ENCODE measurements at places on chromosomes 2 and 18.
A peak's percentile ranks its signal among the peaks of the same experiment; 100 is the strongest.

DNA sequence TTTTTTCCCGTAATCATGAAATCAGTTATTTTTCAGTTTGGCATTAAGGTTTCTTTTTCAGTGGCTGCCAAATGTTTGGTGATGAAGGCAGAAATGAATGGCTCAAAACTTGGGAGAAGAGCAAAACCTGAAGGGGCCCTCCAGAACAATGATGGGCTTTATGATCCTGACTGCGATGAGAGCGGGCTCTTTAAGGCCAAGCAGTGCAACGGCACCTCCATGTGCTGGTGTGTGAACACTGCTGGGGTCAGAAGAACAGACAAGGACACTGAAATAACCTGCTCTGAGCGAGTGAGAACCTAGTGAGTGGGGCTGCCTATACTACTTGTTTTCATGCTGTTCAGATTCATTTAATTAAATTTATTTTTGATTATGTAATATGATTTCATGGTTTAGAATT is 29.2 kb upstream of the MSH2 start:
- DNase-seq: no peak

DNA sequence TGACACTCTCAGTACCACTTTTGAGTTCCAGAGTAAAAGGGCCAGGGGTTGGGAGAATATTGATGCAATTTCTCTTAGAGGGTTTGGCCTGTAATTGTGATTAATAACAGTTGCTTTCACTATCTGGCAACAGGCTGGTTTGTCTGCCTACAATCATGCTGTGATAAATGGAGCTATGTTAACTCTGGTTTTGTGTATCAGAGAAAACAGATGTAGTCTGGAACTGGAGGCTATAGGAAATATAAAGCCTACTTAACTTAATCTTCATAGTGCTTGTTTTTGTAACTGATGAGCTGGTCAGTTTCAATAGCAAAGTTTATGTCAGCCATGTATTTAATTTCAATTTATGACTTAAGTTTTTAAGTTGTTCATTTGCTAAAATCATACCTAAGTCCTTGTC is 138.0 kb downstream of the AGPS start:
- peak; percentile 75 for DNase-seq

GRCh38 chr2:233556881-233557736 is 9.5 kb downstream of the USP40 start:
- no peak for DNase-seq

GRCh38 chr2:163802284-163802683 is 66.5 kb upstream of the FIGN start:
- no peak for DNase-seq

- no peak for DNase-seq
Observed at GRCh38 chr2:148014616-148015015, 5.9 kb downstream of the ORC4 start.

DNA sequence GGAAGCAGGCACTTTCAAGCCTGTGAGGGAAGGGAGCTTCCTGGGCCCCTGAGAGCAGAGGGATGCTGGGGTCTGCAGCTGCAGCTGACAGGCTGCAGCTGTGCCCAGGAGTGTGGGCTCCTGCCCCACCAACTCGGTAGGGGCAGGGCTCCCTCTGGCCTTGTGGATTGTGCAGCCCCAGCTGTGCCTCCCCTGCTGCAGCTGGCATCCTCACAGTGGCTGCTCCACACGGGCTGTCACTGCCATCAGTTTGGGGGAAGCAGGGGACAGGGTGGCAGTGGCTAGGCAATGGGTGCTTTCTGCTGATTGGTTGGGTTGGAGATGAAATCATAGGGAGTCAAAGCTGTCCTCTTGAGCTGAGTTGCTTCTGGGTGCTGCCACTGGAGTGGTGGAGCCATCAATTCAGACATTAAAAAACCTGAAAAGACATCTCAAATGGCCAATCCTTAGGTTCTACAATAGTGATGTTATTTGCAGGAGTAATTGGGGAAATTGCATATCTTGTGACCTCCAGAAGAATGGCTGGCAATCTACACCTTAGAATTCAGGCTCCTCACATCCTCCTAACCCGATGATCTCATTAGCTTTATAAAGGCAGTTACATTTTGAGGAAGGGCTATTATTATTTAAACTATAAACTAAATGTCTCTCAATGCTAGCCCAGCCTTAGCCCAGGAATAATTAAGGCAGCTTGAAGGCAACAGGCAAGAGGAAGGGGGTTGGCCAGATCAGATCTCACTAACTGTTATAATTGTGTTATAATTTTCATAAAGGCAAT is 41.3 kb downstream of the FAM171B start:
- no peak for DNase-seq

- DNase-seq: no peak
Observed at GRCh38 chr2:78718473-78718872, 307.0 kb upstream of the REG3G start.

GRCh38 chr18:43661570-43661969 is 384.3 kb upstream of the SYT4 start:
- no peak for DNase-seq

DNA sequence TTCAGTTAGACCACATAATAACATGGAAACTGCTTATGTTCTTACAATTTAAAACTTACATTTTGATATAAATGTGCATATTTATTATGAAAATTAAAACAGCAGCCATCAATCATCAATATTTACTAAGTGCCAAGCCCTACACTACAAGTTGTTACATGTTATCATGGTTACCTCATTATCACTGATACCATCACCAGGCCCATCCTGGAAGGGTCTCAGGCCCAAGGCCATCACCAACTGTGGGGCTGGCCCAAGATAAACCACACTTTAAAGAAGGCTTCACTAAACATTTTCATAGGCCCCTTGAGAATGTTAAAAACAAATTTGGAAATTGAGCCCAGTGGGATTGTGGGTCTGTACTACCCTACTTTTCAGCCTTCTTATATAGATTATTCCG is 6.4 kb downstream of the ITSN2 start:
- DNase-seq: no peak

- DNase-seq: no peak
Observed at GRCh38 chr2:223542501-223542900, 59.7 kb downstream of the SCG2 start.

DNA sequence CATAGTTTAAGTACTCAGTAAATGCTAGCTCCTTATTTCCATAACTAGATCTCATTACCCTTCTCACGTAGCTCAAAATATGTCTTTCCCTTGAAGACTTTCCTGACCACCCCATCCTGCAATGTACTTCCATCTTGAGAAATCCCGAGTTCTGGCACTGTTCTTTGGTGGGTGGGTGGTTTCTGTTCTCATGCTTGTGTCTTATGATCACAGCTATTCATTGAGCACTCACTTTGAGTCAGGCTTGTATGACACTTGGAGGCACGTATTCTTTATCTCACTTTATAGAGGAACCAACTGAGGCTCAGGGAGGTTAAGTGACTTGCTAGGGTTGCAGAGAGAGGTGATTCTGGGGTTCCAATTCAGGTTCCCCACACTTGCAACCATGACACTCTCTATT is 9.0 kb upstream of the CLIP4 start:
- no peak for DNase-seq

GRCh38 chr2:231296401-231296974 is 98.1 kb downstream of the ARMC9 start:
- no peak for DNase-seq

- no peak for DNase-seq
Observed at GRCh38 chr2:67055387-67056304, 341.5 kb upstream of the ETAA1 start.

GRCh38 chr2:15346624-15347023 is 214.5 kb downstream of the NBAS start:
- no peak for DNase-seq

GRCh38 chr2:9832586-9832985 is 10.7 kb upstream of the TAF1B start:
- no peak for DNase-seq

DNA sequence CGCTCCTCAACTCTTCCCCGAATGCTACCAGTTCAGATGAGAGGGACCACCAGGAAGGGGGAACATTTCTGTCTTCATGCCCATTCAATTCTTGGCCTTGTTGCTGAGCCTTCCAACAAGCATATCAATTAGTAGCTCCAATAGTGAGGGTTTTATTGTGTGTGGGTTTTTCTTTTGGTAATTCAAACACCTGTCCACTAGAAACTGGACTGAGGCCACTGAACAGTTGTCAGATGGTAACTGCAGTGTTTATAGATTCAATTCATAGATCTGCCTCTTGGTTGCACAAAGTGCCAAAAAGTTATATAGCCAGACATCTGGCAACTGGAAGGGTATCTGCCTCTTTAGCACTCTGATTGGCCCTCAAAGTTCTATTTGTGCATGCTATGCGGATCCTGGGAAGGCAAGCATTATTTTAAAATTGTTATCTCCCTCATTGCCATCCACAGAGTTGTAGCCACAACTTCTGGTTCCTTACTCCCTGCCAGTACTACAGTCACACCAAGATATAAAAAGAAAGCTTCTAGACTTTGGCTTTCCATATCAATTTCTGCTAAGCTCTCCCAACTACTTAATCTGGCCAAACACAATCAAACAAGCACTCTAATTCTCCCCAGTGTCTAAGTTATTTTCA is 83.3 kb upstream of the ZNF521 start:
- peak; percentile 59 for DNase-seq

GRCh38 chr2:14720739-14721138 is 88.2 kb downstream of the LRATD1 start:
- DNase-seq: no peak

- DNase-seq: no peak
Observed at GRCh38 chr2:23283653-23284052, 101.3 kb upstream of the KLHL29 start.

DNA sequence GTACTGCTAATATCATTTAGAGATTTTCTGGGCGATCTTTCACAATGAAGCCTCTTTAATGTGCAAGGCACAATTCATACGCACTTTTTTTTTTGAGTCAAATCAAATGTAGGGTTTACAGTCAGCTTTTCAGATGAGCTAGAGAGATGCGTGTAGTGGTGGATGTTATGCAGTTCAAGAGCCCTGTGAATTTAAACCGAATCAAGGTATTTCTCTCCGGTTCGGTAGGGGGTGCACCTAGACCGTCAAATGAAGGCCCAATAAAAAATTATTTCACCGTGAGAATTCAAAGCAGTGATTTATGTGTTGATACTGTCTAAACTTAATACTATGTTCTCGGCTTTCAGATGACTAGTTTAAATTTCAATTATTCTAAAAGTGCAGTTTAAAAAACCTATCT is 1.1 kb downstream of the PTH2R start:
- DNase-seq: peak; percentile 5

DNA sequence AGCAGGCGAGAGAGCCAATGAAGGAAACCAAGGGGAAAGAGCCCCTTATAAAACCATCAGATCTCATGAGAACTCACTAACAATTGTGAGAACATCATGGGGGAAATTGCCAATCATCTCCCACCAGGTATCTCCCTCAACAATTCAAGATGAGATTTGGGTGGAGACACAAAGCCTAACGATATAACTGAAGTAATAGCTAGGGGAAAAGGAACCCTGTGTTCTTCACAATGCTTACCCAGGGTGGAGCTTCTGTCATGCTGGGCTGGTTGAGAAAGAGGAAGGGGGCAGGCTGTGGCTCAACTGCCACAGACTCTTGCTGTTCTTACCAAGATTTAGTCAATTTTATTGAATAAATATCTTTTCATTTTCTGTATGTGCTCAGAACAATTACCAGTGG is 392.1 kb upstream of the HS6ST1 start:
- no peak for DNase-seq

DNA sequence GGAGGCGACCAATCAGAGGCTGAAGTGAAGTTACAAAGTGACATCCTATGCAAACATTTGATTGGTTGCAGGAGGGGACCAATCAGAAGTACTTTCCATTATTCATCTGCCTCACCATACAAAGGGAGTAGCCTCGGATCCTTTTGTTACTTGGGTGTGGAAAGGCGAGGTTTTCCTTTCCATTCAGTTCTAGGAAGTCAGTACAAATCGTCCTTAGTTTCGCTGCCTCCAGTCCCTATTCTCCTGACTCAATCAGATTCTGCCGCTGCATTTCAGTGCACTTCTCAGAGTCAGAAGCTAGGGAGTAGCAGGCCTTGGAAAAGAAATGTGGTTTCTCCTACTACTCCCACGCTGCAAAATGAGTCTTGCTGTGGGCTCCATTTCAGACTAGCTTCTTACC is 149.4 kb downstream of the DTNA start:
- DNase-seq: no peak

DNA sequence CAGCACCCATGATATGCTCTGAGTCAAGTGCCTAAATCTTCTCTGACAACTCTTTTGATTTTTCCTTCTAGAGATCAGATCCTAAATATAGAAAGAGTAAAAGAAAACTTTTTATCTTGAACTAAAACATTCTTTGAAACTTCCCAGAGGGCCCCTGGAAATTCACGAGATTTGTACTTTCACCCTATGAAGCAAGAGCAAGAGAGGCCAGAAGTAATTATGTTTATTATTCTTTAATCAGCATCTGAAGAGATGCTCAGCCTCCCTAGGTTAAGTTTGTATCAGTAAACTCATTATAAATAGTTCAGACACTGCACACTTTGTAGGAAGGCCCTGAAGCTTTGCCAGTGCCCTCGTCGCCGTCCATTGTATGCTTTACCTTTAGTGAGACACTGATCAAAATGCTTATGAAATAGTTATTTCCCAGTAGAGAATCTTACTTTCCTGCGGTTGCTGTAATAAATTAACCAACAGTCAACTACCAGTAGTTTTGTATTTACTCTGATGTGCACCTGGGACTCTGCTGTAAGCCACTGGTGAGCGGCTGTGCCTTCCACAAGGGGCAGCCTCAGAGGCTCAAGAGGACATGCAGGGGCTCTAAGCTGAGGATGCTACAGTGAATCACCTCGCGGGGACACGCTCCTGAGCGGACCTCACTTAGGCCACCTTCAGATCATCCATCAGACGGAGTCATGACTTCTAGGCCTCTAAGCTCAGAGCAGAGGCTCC is 71.9 kb downstream of the BIN1 start:
- no peak for DNase-seq

DNA sequence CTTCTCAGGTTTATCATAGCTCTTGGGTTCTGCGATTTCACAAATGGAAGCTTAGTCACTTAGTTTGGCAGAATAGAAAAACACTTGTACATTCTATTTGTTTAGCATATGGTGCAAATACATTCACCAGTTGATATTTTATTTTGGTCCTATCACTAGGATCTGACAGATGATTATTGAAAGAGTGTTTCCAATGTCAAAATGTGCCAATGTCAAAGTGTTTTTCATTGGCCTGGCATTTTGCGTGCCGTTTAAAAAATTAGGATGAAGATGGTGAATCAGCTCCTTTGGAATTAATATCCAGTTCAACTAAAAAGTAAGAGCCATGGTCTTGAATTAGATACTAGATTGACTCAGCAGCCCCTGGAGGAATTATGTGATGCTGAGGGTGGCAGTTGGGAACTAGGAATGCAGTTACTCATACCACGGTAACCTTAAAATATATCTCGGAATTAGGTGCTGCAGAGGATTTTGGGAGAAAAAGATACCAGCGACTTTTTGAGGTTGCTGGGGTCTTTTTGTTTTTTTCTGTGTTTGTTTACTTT is 87.0 kb downstream of the SPHKAP start:
- no peak for DNase-seq

- DNase-seq: peak; percentile 56
Observed at GRCh38 chr2:53768242-53768542, 588 bp downstream of the CHAC2 start.

- no peak for DNase-seq
Observed at GRCh38 chr18:77755187-77755586, 505.5 kb downstream of the GALR1 start.

- no peak for DNase-seq
Observed at GRCh38 chr2:11651856-11652548, 18.0 kb downstream of the NTSR2 start.

- DNase-seq: no peak
Observed at GRCh38 chr18:30492552-30493129, 549.9 kb downstream of the DSC3 start.

- DNase-seq: no peak
Observed at GRCh38 chr2:162074632-162074895, 549 bp upstream of the DPP4 start.
